ENCODE measurements at places on chromosomes 5 and 9.
A peak's percentile ranks its signal among the peaks of the same experiment; 100 is the strongest.

DNA sequence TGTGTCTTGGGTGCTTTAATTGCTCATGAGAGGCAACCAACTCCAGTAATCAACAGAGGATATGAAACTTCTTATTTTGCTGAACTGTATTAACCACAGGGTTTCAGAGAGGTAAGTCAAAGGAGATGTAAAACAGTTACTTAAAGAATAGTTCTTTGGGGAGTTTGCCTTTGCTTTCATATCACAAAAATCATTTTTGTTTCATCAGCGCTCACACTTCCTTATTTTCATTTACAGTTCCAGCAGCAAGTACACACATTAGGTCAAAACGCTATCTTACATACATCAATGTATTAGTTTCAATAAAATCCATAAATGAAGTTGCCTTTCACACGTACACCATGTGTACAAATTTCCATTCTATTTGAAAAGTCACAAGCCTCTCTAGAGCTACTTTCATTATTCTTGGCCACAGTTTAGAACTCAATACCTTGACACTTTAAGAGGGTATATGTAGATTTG, 50.1 kb downstream of the ST8SIA4 start:
- H3K4me1 ChIP-seq: no peaks in the 10 kb centered on the region
- H3K27ac ChIP-seq: no peak overlapping the region
- no peaks in the 10 kb centered on the region for H3K27me3 ChIP-seq
- no peaks in the 10 kb centered on the region for H3K36me3 ChIP-seq
- no peak overlapping the region for H3K4me3 ChIP-seq

GRCh38 chr5:6000867-6001266, 377.5 kb downstream of the MED10 start:
- no peaks in the 10 kb centered on the region for H3K27me3 ChIP-seq
- no peak overlapping the region for H3K4me3 ChIP-seq
- no peaks in the 10 kb centered on the region for H3K4me1 ChIP-seq
- no peaks in the 10 kb centered on the region for H3K36me3 ChIP-seq

- DNase-seq: no peak
- no peaks in the 10 kb centered on the region for H3K36me3 ChIP-seq
- H3K27me3 ChIP-seq: no peaks in the 10 kb centered on the region
- no peak overlapping the region for H3K27ac ChIP-seq
Measured at GRCh38 chr5:162699361-162699760, 631.8 kb downstream of the GABRG2 start.

DNA sequence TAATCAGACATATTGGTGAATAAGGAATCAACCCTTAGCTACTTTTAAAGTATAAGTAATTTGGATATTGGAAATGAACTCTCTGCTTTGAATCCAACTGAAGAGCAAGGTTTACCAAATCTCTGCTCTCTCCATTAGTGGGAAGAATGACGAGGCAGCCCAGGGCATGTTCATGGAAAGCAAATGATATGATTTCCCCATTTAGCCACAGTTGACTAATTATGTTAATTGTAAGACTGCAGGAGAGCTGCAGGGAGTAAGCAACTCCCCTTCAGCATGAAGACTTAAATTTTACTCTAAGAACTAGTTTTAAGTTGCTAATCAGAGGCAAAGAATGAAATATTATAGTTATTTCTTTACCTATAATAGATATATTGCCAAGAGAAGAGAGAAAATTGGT, 194.3 kb upstream of the CD180 start:
- DNase-seq: no peak
- H3K36me3 ChIP-seq: no peaks in the 10 kb centered on the region
- H3K27me3 ChIP-seq: no peaks in the 10 kb centered on the region
- H3K27ac ChIP-seq: no peak overlapping the region
- H3K4me3 ChIP-seq: no peak overlapping the region
- no peaks in the 10 kb centered on the region for H3K4me1 ChIP-seq

- H3K36me3 ChIP-seq: no peaks in the 10 kb centered on the region
- peaks cover 62% of the 10 kb centered on the region for H3K4me1 ChIP-seq
- H3K27me3 ChIP-seq: no peaks in the 10 kb centered on the region
- peak overlapping the region; percentile 98 for H3K27ac ChIP-seq
- H3K4me3 ChIP-seq: peak overlapping the region; percentile 90
- DNase-seq: peak; percentile 92
Measured at GRCh38 chr9:75088646-75089372, 495 bp downstream of the OSTF1 start.

DNA sequence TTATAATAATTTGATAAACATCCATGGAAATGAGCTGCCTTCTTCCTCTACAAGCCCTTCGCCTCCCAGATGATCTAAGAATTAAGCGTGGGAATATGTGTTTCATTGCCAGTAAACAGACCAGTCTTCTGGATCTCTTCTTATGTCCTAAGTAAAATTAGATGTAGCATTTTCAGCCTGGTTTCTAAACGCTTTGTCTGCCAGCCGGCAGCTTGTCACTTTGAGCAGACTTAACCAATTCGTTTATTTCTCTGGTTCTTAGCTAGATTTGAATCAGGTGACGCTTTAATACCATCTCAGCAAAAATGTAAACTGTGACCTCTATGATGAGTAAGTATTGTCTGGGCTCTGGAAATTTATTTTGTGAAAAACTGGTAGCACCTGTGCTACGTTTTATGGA, 380.6 kb upstream of the NUDT12 start:
- H3K27me3 ChIP-seq: no peaks in the 10 kb centered on the region
- DNase-seq: no peak

- H3K27me3 ChIP-seq: no peaks in the 10 kb centered on the region
- H3K4me1 ChIP-seq: no peaks in the 10 kb centered on the region
- no peaks in the 10 kb centered on the region for H3K36me3 ChIP-seq
- H3K4me3 ChIP-seq: no peak overlapping the region
- DNase-seq: no peak
Measured at GRCh38 chr5:133289686-133290367, 238.0 kb downstream of the HSPA4 start.

- H3K36me3 ChIP-seq: no peaks in the 10 kb centered on the region
- DNase-seq: no peak
- no peak overlapping the region for H3K27ac ChIP-seq
Measured at GRCh38 chr9:106723926-106724325, 139.0 kb upstream of the ZNF462 start.

DNA sequence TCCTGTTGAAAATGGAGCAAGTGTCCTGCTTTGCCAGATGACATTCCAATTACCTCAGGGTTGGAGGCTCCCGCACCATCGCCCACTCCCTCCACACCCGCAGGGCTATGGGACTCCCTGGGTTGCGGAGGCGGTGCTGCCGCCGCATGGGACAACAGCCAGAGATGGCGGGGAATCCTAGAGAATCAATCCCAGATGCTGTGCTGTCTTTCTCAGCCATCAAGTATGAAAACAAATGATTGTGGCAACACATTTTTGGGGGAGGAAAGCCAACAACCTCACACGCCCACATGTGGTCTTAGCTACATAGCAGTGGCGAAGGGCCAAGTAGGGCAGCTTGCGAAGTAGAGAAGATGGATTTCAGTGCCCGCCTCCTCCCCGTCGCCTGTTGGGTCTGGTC, 46.7 kb downstream of the IL31RA start:
- H3K27ac ChIP-seq: no peak overlapping the region
- DNase-seq: no peak
- H3K27me3 ChIP-seq: no peaks in the 10 kb centered on the region
- H3K4me1 ChIP-seq: peaks cover 10% of the 10 kb centered on the region
- no peak overlapping the region for H3K4me3 ChIP-seq
- H3K36me3 ChIP-seq: no peaks in the 10 kb centered on the region

GRCh38 chr5:43422143-43422542, 10.0 kb upstream of the CCL28 start:
- DNase-seq: no peak
- H3K27ac ChIP-seq: no peak overlapping the region
- H3K4me3 ChIP-seq: no peak overlapping the region

DNA sequence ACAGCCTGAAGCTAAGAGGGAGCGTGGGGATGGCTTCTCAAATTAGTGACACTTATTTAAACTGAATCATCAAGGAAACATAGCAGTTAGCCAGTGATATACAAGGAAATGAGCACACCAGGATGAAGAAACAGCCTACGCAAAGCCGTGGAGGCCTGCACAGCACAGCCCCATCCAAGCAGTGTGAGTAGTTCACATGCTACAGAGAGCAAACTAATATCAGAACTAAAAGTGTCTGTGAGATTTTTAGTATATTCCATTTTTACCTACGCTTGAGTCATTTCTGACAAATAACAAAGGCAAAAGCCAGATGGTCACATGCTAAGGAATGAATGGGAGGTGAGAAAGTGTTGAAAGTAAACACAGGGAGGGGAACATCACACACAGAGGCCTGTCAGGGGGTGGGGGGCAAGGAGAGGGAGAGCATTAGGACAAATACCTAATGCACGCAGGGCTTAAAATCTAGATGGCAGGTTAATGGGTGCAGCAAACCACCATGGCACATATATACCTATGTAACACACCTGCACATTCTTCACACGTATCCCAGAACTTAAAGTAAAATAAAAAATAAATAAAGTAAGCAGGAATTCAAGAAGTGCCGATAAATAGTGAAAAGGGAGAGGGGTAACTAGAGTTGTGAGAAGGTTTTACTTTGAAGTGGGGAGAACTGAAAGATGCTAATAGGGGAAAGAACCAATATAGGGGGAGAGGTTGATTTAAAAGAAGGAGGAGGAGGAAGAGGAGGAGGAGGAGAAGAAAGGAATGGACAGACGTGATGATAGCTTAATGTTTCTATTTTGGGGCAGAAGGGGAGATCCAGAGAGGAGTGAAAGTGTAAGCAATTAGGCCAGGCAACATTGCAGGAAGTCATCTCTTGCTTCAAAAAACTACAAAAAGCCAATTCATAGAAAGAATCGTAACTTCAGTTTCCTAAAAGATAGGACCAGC, 100.9 kb upstream of the PTGER4 start:
- no peak for DNase-seq
- no peak overlapping the region for H3K27ac ChIP-seq
- H3K36me3 ChIP-seq: no peaks in the 10 kb centered on the region
- H3K27me3 ChIP-seq: no peaks in the 10 kb centered on the region

DNA sequence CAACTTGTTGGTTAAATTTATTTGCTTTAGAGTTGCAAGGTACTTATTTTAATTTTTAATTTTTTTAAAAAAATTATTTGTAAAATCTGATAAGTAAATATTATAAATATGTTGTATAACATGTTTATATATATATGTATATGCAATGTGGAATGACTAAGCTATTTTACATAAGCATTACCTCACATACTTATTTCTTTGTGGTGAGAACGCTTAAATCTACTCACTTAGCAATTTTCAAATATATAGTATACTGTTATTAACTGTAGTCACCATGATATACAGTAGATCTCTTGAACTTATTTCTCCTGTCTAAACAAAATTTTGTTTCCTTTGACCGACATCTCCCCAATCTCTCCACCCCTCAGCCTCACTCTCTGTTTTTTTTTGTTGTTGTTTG, 147.8 kb downstream of the NNT start:
- no peak for DNase-seq
- no peaks in the 10 kb centered on the region for H3K27me3 ChIP-seq
- H3K4me3 ChIP-seq: no peak overlapping the region
- H3K36me3 ChIP-seq: no peaks in the 10 kb centered on the region

- H3K4me3 ChIP-seq: no peak overlapping the region
- H3K4me1 ChIP-seq: no peaks in the 10 kb centered on the region
- H3K27ac ChIP-seq: no peak overlapping the region
- no peaks in the 10 kb centered on the region for H3K36me3 ChIP-seq
Measured at GRCh38 chr9:34493972-34494535, 28.7 kb downstream of the ENHO start.

GRCh38 chr9:17799369-17799768, 220.5 kb downstream of the SH3GL2 start:
- no peaks in the 10 kb centered on the region for H3K4me1 ChIP-seq
- no peaks in the 10 kb centered on the region for H3K36me3 ChIP-seq
- DNase-seq: no peak
- H3K27ac ChIP-seq: no peak overlapping the region
- H3K27me3 ChIP-seq: no peaks in the 10 kb centered on the region

GRCh38 chr5:7420510-7421280, 24.8 kb downstream of the ADCY2 start:
- no peak for DNase-seq
- no peak overlapping the region for H3K4me3 ChIP-seq
- no peaks in the 10 kb centered on the region for H3K4me1 ChIP-seq
- no peaks in the 10 kb centered on the region for H3K36me3 ChIP-seq

DNA sequence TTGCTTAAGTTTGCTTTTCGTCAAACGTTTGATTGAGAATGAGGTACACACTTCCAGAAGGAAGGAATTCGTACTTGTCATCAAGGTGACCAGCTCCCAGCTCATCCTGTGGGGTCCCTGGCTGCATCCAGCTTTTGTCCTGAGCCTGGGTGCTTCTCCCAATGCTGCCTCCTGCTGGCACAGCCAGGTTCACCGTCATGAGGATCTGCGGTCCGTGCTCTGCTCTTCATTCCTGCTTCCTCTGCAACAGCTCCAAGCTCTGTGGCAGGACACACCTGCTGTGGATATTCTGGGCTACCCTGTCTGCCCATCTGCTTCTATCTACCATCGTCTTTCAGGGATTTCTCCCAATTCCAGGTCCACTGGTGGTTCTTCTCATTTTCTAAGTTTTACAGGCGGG, 13.3 kb upstream of the UBE2QL1 start:
- H3K4me1 ChIP-seq: no peaks in the 10 kb centered on the region
- no peak overlapping the region for H3K4me3 ChIP-seq
- no peak overlapping the region for H3K27ac ChIP-seq

- H3K4me1 ChIP-seq: no peaks in the 10 kb centered on the region
- no peaks in the 10 kb centered on the region for H3K27me3 ChIP-seq
- no peak overlapping the region for H3K27ac ChIP-seq
- peak; percentile 75 for DNase-seq
Measured at GRCh38 chr5:3036041-3036788, 284.7 kb upstream of the IRX2 start.

DNA sequence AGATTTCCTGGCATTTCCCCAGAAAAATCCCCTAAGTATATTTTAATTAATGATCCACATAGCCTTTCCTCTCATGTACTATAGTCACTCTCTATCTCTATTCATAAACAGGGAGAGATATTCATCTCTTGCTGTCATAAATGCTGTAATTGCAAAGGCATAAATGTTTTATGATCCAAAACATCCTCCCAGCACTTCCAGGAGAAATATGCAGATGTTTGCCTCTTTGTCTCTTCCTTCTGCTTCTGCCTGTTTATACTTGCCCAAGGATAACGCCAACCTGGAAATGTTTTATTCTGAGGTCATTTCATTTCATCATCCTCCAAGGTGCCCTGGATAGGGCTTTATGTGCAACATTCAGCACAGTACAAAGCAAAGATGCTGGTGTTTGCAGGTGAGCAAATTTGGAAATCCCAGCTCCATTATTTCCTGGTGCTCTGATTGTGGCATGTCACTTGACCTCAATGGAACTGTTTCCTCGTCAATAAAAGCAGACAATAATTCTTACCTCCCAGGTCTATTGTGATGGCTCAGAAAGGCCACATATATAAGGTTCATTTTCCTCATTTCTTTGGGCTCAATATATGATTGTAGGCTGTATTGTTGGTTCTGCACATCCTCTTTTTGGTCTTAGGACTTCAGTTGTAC, 6.9 kb downstream of the TNFSF15 start:
- no peak overlapping the region for H3K4me3 ChIP-seq
- no peak overlapping the region for H3K27ac ChIP-seq
- H3K27me3 ChIP-seq: no peaks in the 10 kb centered on the region
- DNase-seq: no peak
